Muscle of back (tissue), 13 donors: ENCODE measurements at places on chromosomes 11 and 22. TPM values are rescaled to one million over a fixed set of nuclear protein-coding genes. Genes with fewer than 3 reads are reported as not detected.

PAMR1 gene
- 17.9 TPM for polyA plus RNA-seq

CSRP3 gene
- polyA plus RNA-seq, result 583 TPM

MMP7 gene
- polyA plus RNA-seq, result not detected

SAA2 gene
- polyA plus RNA-seq, result not detected

OR8G1 gene
- not detected for polyA plus RNA-seq

EFEMP2 gene
- 137 TPM for polyA plus RNA-seq

RRAS2 gene
- 41.5 TPM for polyA plus RNA-seq

SFI1 gene
- 8.7 TPM for polyA plus RNA-seq

MS4A6A gene
- 27.0 TPM for polyA plus RNA-seq

MISFA gene
- 4.3 TPM for polyA plus RNA-seq

PLAAT4 gene
- polyA plus RNA-seq, result 3.5 TPM

NAALAD2 gene
- 9.7 TPM for polyA plus RNA-seq

MMP3 gene
- not detected for polyA plus RNA-seq

SLC29A2 gene
- 19.9 TPM for polyA plus RNA-seq

MYOD1 gene
- polyA plus RNA-seq, result 38.1 TPM

CARD10 gene
- 12.4 TPM for polyA plus RNA-seq

OR9Q2 gene
- polyA plus RNA-seq, result not detected

MUC6 gene
- polyA plus RNA-seq, result 0.35 TPM

OR6T1 gene
- polyA plus RNA-seq, result not detected

CCDC73 gene
- 0.05 TPM for polyA plus RNA-seq

CCDC87 gene
- not detected for polyA plus RNA-seq

ZNF70 gene
- 5.3 TPM for polyA plus RNA-seq

IFITM2 gene
- polyA plus RNA-seq, result 53.8 TPM

RTN4R gene
- polyA plus RNA-seq, result 11.9 TPM

PYGM gene
- 152 TPM for polyA plus RNA-seq

SPATA19 gene
- polyA plus RNA-seq, result not detected

CNTN5 gene
- polyA plus RNA-seq, result 3.8 TPM

FAM227A gene
- 1.3 TPM for polyA plus RNA-seq

SAA4 gene
- not detected for polyA plus RNA-seq

MRGPRE gene
- polyA plus RNA-seq, result not detected

CNGA4 gene
- polyA plus RNA-seq, result not detected

KRTAP5-8 gene
- polyA plus RNA-seq, result 0.17 TPM
